MCF 10A (cell line): ENCODE measurements at places on chromosomes 5 and 9.

DNA sequence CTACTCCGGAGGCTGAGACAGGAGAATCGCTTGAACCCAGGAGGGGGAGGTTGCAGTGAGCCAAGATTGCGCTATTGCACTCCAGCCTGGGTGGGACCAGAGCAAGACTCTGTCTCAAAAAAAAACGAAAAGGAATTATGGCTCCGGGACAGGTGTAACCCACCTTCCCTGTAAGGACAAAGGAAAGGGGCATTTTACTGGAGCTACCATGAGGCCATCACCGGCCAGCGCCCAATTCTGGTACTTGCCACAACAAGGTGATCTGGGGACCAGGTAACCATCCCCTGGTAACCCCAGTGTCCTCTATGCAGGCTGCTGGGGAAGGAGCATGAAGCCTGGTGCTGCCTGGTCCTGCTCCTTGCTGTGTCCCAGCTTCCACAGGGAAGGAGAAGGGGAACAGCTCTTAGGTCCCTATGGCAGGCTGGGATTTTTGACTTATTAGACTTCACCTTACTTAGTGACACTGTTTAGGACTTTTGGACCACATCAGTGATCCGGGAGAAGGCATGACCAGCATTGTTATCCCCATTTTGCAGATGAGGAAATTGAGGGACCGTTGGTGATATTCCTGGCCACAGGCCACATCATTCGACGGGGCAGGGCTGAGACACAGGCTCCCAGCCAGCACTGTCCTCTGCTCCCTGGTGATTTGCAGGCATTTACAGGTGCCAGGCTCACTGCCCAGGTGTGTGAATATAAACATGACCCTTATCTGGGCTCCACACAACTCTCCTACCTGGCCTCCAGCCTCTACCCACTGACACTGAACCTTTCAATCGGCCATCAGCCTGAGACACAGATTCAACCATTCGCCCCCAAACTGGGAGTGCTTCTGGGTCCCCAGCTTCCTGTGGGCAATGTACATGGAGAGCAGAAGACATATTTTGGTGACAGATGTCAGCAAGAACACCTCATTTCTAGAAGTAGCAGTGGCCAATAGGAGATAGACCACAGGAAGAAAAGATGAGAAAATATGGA, 26.5 kb upstream of the ABO start:
- no peak for DNase-seq

GRCh38 chr5:155027993-155028629, 14.6 kb downstream of the KIF4B start:
- peak; percentile 58 for DNase-seq

DNA sequence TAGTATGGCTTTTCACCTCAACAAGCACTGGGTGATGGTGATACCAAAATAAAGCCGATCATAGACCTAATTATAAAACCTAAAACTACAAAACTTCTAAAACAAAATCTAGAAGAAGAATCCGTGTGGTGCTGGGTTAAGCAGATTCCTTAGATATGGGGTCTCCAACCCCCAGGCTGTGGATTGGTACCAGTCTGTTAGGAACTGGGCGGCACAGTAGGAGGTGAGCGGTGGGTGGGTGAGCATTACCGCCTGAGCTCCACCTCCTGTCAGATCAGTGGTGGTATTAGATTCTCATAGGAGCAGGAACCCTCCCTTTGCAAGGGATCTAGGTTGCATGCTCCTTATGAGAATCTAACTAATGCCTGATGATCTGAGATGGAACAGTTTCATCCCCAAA, 33.2 kb downstream of the MRPS27 start:
- no peak for DNase-seq

- no peak for DNase-seq
Observed at GRCh38 chr9:109923471-109923760, 143.4 kb downstream of the PALM2AKAP2 start.

- no peak for DNase-seq
Observed at GRCh38 chr5:54526604-54527288, 9.2 kb downstream of the SNX18 start.

DNA sequence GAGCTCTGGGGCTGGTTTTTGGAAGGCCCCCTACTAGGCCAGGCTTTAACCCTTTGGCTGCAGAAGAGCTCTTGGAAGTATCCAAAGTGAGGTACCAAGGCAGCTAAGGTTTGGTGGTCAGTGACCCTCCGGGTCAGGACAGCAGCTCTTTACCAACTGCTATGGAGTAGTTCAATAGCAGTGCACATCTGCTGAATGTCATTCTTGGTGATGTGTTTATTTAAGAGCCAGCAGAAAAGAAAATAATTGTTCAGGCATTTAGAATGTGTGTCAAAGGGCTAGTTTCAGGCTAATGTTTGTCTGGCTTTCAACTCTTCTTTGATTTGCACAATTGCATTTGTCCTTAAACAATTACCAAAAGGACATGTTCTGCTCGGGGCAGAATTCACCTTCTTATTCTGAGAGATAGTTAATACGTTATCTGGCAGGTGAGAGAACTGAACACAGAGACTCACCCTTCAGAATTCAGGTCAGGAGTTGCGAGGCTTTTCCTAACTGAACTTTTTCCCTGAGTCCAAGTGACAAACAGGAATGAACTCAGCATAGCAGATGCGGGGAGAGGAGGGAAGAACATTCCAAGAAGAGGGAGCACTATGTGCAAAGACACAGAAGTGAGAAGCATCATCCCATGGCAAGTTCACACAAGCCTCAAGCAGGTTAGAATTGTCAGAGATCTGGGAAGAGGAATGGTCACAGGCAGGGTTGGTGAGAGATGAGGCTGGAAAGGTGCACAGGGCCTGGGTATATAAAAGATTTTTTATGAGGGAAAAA, 556.7 kb upstream of the TLE4 start:
- DNase-seq = no peak

DNA sequence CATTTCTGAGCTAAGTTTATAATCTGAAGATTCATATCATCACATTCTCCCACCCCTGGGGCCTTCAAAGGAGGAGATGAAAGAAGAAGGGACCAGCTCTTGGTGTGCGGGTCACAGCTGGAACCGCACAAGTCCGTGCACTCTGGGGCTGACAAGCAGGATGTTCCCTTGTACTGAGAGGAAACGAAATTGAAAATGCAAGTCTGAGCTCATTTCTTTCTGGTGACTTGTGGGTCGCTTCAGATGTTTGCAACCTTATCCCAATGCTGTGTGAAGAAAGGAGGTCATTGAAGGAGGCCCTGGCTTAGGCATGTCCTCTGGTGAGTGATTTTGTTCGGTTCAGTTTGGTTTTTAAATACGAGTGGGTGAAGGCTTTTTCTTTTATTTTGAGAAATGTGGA, 59.6 kb downstream of the C9orf152 start:
- DNase-seq = no peak

GRCh38 chr5:32506201-32506661, 61.7 kb upstream of the ZFR start:
- DNase-seq = no peak

DNA sequence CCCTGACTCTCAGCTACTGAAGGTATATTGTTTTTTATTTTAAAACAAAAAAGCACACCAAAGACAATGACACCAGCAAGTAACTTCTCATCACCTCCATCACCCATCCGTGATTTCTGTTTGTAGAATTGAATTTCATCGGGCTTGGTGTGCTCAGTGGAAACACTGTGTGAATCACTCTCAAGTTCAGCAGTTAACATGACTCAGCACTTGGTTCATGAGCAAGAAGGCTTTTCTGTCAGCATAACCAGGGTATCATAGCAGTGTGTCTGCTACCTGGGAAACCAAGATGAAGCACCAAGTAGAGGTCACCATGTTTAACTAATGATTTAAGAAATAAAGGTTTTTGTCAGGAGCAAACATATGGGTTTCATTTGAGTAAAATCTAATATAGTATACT, 123.7 kb downstream of the INSYN2B start:
- peak; percentile 65 for DNase-seq

DNA sequence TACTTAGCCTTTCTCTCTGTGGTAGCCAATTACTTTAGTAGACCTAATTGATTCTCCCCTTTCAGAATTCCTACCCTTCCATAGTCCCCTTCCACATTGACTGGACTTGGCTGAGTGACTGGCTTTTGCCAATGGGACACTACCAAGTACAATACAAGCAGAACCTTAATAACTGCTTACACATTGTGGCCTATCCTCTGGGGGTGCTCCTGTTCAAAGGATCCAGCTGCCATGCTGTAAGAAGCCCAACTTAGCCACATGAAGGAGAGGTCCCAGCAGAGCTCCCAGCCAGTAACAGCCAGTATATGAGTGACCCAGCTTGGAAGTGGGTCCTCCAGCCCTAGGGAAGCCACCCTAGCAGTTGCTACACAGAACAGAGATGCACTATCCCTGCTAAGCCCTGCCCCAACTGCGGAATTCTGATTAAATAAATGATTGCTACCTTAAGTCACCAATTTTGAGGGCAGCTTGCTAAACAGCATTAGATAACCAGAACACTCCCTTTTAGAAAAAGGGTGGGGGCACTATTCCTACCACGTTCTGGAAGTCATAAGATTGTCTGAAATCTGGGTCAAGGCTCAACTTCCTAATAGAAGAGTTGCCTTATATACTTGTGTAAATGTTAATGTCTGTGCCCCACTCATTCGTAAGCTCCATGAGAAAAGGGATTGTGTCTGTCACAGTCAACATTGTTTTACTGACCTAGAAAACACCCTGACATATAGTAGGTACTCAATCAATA, 11.1 kb upstream of the APTX start:
- DNase-seq = no peak

- DNase-seq = no peak
Observed at GRCh38 chr5:95086927-95087815, 197.7 kb downstream of the MCTP1 start.

DNA sequence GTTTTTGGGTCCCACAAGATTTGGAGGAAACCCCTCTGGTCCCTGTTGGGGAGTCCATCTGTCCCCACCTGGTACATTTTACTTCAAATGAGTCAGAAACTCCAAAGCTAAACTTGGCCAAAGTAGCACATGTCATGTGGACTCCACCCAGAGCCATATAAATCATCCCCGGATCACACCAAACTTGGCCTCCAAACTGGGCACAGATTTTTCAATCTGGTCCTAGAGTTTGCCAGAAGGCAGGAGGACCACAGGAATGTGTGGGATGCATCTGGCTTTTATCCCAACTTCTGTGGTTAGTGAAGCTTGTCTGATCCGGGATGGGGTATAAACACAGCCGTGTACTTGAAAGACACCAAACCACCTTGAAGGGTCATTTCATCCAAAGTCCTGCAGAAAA, 66.3 kb downstream of the MAT2B start:
- peak; percentile 99 for DNase-seq

GRCh38 chr5:144040615-144041305, 129.7 kb downstream of the YIPF5 start:
- DNase-seq = no peak

- DNase-seq = no peak
Observed at GRCh38 chr5:142701673-142702311, 15.9 kb upstream of the FGF1 start.

GRCh38 chr5:160133918-160134304, 14.7 kb upstream of the PWWP2A start:
- no peak for DNase-seq

DNA sequence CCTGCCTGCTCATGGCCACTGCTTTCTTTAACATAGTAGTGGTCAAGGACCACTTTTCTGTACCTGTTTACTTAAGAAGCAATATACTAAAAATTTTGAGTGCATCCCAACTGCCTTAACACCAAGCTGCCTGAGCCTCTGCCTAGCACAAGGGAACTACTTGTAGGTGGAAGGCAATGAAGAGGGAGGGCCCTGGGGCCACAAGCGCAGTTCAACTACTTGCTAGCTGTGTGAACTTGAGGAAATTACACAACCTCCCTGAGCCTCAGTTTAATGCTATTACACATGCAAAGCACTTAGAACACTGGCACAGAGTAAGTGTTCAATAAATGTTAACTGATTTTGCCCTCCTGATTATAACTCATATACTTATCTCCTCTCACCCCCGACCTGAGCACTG, 6.3 kb downstream of the ARL15 start:
- DNase-seq = no peak

GRCh38 chr9:6564868-6565267, 80.7 kb downstream of the GLDC start:
- DNase-seq = no peak

- peak; percentile 40 for DNase-seq
Observed at GRCh38 chr5:157816682-157817386, 42.1 kb downstream of the CLINT1 start.

- DNase-seq = no peak
Observed at GRCh38 chr9:71120501-71121247, 747 bp downstream of the TRPM3 start.

- peak; percentile 91 for DNase-seq
Observed at GRCh38 chr5:124132843-124133242, 613.6 kb downstream of the ZNF608 start.

- DNase-seq = peak; percentile 94
Observed at GRCh38 chr5:36369219-36369690, 67.6 kb upstream of the RANBP3L start.
